ENCODE measurements at places on chromosomes 13 and 19.
A peak's percentile ranks its signal among the peaks of the same experiment; 100 is the strongest.

DNA sequence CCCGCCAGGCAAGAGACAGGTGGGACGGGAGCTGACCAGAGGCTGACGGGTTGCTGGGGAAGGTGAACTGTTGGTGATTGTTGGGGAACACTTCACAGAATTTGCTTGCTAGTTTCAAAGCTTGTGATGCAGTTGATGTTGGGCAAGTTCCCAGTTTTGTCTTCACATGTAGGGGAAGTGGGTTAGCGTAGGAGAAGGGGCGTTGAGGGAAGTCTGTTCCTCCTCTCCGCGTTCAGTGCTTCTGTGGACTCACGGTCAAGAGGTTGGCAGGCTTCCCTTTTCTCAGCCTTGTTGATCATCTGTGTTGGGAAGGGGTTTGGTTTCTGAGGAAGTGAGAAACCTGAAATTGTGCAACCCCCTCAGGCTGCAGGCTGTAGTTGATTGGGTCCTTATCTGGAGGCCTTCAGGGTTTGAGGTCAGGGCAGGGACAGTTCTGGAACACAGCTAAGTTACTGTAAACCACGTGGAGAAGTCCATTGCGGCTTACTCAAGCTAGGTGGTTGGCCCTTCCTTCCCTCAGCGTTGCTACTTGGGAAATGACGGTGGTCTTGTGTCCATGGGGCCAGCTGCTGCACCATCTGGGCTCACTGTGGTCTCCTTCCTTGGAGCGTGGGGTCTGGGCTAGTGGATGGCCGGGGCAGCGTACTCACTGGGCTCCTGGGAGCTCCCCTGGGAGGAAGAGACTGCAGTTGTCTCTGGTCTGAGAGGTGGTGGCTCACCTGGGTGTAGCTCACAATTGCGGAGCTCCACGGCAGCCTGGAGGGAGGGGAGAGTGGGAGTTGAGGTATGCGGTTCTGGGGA, 7.5 kb downstream of the RPS9 start:
- peak; percentile 98 for DNase-seq

DNA sequence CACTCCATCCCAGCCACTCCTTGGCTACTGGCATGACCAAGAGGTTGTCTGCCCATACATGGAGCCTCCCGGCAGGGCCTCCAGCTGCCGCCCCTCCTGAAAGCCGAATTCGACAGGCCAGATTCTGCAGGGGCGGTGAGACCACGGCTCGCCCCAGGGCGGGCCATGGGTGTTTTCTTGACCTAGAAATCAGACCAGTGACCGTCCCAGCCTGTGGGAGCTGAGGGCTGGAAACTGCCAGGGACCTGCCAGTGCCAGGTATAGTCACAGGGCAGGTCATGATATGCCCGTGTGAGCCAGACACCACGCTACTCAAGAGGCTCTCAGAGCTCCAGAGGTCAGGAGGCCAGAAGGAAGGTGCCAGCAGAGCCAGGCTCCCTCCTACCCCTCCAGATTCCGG, 16.8 kb downstream of the DAPK3 start:
- DNase-seq = no peak

DNA sequence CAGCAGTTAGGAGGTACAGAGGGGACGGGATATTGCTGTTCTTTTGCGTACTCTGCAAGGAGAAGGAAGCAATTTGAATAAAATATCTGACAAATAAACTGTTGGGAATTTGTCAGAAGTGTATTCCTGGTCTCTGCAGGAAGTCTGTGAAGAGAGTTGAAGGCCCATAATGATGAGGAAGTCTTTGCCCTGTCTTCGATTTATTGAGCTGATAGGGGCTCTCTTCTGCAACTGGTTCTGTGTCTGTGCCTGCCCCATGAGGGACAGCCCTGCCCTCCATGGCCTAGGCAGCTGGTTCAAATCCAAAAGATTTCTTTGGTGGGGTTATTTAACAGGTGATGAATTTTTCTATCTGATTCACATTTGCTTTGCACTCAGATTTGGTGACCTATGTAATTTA, 339.7 kb upstream of the EDNRB start:
- DNase-seq = no peak

- no peak for DNase-seq
Observed at GRCh38 chr13:112968380-112968909, 569 bp upstream of the MCF2L start.

GRCh38 chr13:21698817-21699679, 28.2 kb downstream of the FGF9 start:
- no peak for DNase-seq

- DNase-seq = no peak
Observed at GRCh38 chr19:17037184-17037583, 10.6 kb upstream of the CPAMD8 start.

DNA sequence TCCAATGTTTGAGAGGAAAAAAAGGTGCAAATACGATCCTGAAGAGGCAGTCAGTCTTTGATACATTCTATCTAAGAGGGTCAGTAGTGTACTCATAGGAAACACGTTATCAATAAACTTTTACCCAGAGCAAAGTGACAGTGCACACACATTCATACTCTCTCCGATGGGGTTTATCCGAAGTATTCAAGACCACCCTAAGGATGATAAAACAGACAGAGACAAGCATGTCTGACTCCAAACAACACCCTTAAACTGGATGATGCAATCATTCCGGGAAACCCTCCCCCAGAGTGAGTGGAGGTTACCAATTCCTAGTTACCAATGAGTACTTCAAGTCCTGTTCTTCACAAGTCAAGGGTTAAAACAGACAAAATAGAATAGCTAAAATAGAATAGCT, 79.1 kb downstream of the DNAJC3 start:
- DNase-seq = peak; percentile 18

DNA sequence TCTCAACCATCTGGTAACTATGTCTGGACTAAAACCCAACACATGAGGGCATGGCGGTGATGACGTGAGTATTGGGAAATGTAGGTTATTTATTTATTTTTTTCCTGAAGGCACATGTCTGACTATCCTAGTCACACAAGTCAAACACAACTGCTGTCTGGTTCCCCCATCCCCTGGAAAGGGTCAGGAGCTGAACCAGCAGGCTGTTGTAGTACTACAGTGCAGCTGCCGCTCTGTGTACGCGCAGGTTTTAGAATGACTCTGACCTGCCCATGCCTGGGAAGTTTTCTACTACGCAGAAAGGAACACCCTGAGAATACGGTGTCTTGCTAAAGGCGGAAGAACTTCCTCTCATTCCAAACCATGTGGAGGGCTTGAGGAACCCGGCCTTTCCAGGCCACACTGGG, 1.2 kb downstream of the SLC7A1 start:
- DNase-seq = peak; percentile 89

DNA sequence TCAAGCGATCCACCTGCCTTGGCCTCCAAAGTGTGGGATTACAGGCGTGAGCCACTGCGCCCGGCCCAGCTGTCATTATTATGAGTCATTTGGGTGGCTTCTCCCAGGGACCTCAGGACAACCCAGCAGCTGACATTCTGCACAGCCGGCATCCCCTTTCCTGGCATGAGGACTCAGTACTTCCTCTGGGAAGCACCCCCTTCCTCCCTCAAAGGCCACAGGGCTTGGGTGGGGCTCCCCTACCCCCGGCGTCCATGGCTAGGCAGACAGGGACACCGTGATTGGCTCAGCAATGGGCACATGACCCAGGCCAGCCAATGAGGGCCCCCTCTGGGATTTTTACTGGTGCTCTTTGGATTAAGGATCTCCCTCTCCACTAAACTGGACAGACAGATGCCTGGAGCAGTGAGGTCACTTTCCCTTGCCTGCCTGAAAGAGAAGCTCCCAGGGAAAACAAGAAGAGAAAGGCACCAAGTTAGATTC, 6.0 kb downstream of the KANK2 start:
- peak; percentile 83 for DNase-seq

DNA sequence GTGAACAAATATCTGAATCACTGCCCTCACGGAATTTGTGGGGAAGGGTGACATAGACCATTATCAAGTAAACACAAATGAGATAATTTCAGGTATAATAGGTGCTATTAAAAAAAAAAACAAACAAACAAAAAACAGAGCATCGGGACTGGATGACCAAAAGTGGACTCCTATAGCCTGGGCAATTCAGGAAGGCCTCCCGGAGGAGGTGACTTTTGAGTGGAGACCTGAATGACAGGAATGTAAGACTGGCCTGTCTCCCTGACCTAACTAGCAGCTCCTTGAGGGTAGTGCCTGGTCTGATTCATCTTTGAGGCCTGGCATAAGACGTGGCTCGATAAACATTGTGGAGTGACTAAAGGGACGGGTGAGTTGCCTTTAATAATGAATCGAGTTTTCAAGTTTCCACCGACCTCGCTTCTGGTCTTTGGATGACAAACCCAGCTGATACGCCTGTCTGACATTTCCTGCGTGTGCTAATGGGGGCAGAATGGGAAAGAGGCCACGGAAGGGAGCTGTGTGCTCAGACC, 6.8 kb downstream of the KLK10 start:
- DNase-seq = no peak

GRCh38 chr19:37362733-37363132, 8.2 kb upstream of the ZNF527 start:
- peak; percentile 12 for DNase-seq

Measured in fibroblast of mammary gland (primary cell).